Endothelial cell of umbilical vein (primary cell): ENCODE measurements at places on chromosomes 3 and 15. TPM values are rescaled to one million over a fixed set of nuclear protein-coding genes. Genes with fewer than 3 reads are reported as not detected.

DNA sequence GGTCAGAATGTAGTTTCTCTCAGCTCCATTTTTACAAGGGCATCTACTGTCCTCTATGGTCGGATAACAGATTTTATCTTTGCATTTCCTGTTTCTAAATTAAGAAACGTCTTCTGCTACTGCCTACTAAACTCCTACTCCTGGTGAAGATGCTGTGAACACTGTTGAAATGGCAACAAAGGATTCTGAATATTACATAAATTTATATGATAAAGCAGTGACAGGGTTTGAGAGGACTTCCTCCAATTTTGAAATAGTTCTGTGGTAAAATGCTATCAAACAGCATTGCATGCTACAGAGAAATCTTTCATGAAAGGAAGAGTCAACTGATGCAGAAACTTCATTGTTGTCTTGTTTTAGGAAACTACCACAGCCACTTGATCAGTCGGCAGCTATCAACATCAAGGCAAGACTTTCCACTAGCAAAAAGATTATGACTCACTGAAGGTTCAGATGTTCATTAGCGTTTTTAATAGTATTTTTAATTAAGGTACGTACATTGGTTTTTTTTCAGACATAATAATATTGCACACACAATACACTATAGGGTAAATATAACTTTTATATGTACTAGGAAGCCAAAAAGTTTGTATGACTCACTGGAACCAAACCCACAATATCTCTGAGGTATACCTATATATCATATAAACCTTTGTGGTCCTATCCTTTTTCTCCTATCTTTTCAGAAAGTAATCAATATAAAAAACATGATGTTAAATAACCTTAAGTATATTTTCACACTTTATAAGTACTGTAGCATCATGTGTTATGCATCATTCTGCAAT, 156.1 kb downstream of the STAG1 start:
- H3K36me3 ChIP-seq, result no peaks in the 10 kb centered on the region
- DNase-seq, result no peak
- no peaks in the 10 kb centered on the region for H3K27me3 ChIP-seq
- no peak overlapping the region for H3K27ac ChIP-seq

- DNase-seq, result peak; percentile 43
- H3K4me3 ChIP-seq, result no peak overlapping the region
- H3K27ac ChIP-seq, result no peak overlapping the region
- peaks cover 10% of the 10 kb centered on the region for H3K27me3 ChIP-seq
- H3K4me1 ChIP-seq, result peaks cover 8% of the 10 kb centered on the region
Measured at GRCh38 chr3:48661501-48662144, 1.1 kb downstream of the CELSR3 start.

EBLN2 gene
- 7.3 and 7.7 TPM in 2 replicates for total RNA-seq

DNA sequence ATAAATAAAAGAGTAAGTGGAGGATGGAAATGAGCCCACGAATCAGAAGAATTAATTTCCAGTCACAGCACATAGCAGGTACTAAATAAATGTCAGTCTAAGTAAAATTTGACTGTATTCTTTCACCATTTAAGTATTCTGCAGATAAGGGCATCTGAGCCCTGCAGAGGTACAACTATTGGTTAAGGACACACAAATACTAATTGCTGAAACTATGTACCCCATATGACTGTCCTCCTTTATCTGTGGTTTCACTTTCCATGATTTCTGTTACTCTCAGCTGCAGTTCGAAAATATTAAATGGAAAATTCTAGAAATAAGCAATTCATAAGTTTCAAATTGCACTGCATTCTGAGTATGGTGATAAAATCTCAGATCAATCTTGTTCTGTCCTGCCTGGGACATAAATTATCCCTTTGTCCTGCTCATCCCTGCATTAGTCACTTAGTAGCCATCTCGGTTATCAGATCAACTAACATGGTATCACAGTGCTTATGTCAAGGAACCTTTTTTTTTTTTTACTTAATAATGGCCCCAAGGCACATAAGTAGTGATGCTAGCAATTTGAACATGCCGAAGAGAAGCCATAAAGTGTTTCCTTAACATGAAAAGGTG, 95.1 kb downstream of the LSAMP start:
- no peaks in the 10 kb centered on the region for H3K36me3 ChIP-seq
- H3K27ac ChIP-seq, result no peak overlapping the region
- no peak overlapping the region for H3K4me3 ChIP-seq
- no peak for DNase-seq
- no peaks in the 10 kb centered on the region for H3K4me1 ChIP-seq

DNA sequence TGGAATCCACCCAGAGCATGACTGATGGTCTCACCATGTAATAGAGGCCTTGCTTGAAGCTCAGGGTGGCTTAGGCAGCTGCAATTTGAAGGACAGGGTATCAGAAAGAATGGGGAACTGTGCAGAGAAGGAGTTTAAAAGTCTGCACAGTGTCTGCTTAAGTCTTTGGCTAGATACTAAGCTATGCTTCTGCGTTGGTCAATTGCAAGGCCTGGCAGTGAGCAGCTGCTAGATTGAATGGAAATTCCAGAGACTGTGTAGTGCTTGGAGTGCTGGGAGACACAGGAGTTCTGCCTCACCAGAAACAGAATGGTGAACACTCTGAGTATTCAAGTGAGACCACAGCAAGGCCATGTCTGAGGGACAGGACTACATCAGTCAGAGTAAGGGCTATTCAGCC, 17.3 kb upstream of the ATP10A start:
- no peaks in the 10 kb centered on the region for H3K27me3 ChIP-seq
- H3K4me1 ChIP-seq, result no peaks in the 10 kb centered on the region
- no peaks in the 10 kb centered on the region for H3K36me3 ChIP-seq
- H3K4me3 ChIP-seq, result no peak overlapping the region
- no peak for DNase-seq

DNA sequence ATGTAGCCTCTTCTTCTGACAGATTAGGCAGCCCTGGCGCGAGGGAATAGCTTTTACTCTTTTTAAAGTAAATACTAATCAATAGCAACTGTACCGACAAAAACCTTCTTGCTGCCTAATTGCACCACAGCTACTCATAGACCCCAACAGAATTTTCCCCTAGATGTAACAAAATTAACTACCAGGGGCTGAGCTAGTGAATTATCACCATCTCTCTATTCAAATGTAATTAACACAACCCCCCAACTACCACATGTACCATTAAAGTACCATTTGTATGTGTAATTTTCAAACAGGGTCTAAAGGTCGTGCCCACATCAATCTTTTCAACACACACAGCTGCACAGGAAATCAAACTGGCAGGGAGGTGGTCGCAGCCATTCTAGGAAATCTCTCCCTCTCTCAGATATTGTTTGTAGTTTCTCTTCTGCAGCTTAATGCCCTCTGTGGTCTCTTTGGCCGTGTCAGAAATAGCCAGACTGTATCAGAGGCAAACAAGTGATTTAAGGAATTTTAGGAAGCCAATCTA, 322.9 kb downstream of the RORA start:
- H3K27ac ChIP-seq, result no peak overlapping the region
- H3K36me3 ChIP-seq, result no peaks in the 10 kb centered on the region
- H3K27me3 ChIP-seq, result peaks cover 4% of the 10 kb centered on the region
- DNase-seq, result peak; percentile 37

DNA sequence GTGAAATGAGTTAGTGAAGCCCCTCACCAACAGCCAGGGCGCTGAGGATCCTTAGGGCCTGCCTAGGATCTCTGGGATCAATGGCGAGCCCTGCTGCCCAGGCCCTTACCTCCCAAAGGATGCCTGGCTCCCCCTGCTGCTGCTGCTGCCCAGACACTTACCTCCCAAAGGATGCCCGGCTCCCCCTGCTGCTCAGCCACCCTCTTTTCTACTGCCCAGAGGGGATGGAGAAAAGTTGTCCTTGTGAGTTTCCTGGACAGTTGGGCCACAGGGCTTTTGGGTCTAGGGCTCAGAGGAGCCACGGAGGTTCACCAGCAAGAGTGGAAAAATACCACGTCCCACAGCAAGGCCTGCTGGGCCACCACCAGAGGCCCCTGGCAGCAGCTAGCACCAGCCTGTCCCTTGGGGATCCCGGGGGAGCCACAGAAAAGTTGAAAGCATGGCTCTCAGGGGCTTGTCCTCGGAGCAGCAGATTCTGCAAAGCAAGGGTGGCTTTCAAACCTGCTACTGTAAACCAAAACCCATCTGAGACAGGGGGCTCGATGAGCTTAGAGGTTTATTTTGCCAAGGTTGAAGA, 59.4 kb downstream of the SLC6A6 start:
- peak; percentile 73 for DNase-seq
- peaks cover 38% of the 10 kb centered on the region for H3K4me1 ChIP-seq
- H3K36me3 ChIP-seq, result peaks cover 4% of the 10 kb centered on the region
- no peaks in the 10 kb centered on the region for H3K27me3 ChIP-seq
- H3K4me3 ChIP-seq, result no peak overlapping the region
- H3K27ac ChIP-seq, result no peak overlapping the region

PRR20G gene
- total RNA-seq, result not detected in 2 replicates

GRCh38 chr3:139758654-139759291, 81.0 kb upstream of the NMNAT3 start:
- no peaks in the 10 kb centered on the region for H3K36me3 ChIP-seq
- no peaks in the 10 kb centered on the region for H3K4me1 ChIP-seq
- no peak overlapping the region for H3K4me3 ChIP-seq
- no peak for DNase-seq

- no peak within 1 kb of the TSS for H3K27ac ChIP-seq
- peaks cover 11% of the 10 kb centered on the region for H3K4me1 ChIP-seq
Measured at GRCh38 chr3:16174389-16174788, at the start of gene GALNT15. TSS of gene GALNT15 (plus strand) at chr3:16174680. CDS start at chr3:16175152, 472 bp downstream.

HRH1 gene
- total RNA-seq, result 16.2 and 22.0 TPM in 2 replicates

- no peaks in the 10 kb centered on the region for H3K36me3 ChIP-seq
- no peaks in the 10 kb centered on the region for H3K4me1 ChIP-seq
- no peaks in the 10 kb centered on the region for H3K27me3 ChIP-seq
- no peak overlapping the region for H3K27ac ChIP-seq
- DNase-seq, result no peak
- H3K4me3 ChIP-seq, result no peak overlapping the region
Measured at GRCh38 chr3:124057420-124057819, 65.5 kb upstream of the ROPN1 start.

DNA sequence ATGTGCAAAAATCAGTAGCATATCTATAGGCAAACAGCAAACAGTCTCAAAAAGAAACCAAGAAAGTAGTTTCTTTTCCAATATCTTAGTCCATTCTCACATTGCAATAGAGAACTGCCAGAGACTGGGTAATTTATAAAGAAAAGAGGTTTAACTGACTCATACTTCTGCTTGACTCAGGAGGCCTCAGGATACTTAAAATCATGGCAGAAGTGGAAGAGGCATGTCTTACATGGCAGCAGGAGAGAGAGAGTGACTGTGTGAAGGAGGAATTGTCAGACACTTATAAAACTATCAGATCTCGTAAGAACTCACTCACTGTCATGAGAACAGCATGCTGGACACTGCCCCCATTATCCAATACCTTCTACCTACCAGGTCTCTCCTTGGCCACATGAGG, 327.9 kb upstream of the EPHA3 start:
- H3K27me3 ChIP-seq, result no peaks in the 10 kb centered on the region
- H3K4me3 ChIP-seq, result no peak overlapping the region
- no peaks in the 10 kb centered on the region for H3K36me3 ChIP-seq
- DNase-seq, result no peak
- no peaks in the 10 kb centered on the region for H3K4me1 ChIP-seq

SAMMSON gene
- total RNA-seq, result not detected in 2 replicates
